ENCODE measurements at places on chromosomes 7 and 10.

DNA sequence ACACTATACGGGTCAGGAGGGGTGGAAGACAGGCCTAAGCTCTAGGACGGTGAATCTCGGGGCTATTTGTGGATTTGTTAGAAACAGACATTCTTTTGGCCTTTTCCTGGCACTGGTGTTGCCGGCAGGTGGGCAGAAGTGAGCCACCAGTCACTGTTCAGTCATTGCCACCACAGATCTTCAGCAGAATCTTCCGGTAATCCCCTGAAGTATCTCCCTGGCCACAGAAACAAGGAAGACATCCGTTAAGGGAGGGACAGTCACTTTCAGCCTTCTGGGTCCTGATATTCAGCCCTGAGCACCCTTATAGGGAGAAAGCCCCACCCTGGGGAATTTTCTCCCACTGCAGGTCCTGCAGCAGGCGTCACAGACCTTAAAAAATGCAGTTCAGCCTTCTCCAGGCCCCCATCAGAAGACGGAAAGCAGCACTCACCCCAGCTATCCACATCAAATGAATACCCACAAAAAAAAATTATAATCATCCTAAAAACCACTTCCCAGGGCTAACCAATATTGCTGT lies 23.2 kb downstream of the PLAC9 start:
- DNase-seq: no peak

DNA sequence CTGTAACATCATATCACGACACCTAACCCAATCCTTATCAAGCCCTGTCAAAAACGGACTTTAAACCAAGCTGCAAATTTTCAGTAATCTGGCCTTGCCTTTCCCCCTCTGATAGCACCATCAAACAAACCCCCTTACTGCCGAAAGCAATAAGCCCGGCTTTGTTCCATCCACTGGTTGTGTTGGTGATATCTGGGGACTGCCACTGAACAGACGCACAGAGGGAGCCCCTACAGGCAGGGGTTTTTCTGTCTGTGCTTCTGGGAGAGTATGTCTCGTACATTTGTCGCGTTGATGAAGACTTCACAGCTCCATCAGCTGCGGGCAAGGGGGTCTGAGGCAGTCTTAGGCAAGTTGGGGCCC lies 550 bp upstream of the PLAU start:
- DNase-seq: no peak

DNA sequence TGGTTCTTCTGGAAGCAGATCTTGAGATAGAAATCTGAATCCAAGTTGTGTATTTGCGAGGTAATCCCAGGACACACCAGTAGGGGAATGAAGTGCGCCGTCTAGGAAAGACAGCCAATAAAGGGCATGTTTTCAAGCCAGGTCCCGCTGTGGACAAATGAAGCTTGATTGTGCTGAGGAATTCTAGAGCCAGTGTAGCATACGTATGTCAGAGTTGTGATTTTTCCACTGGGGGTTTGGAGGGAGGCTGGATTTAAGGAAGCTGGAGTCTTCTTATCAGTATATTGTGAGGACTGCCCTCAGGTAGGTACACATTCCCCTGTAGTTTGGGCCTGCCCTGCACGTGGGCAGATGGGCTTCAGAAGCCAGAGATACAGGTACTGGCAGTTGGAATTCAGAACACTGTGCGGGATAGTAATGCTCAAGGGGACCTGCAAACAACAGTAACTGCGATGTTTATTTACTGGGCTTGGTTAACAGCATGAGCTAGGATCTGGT lies 50.9 kb downstream of the GALNT11 start:
- DNase-seq: no peak

- no peak for DNase-seq
Measured at GRCh38 chr10:101075775-101076174, 14.0 kb downstream of the KAZALD1 start.

DNA sequence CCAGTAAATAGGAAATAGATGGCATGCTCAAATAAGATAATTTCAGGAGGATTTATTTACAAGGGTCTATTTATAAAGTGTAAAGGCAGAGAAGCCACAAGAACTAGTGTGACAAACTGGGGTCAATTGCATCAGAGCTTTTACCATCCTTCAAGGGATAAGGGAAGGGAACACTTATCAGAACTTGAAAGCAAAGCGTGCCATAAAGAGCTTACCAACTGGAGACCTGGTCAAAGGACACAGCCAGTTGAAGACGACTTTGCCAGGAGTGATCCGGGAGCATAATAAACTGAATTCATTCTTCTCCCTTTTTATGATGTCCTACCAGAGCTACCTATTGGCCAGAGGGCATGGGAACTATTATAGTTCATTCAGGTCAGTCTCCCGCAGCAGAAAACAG lies 3.2 kb upstream of the PPP1R3A start:
- DNase-seq: no peak

GRCh38 chr10:108439397-108439796 lies 1274.9 kb upstream of the SORCS1 start:
- no peak for DNase-seq

DNA sequence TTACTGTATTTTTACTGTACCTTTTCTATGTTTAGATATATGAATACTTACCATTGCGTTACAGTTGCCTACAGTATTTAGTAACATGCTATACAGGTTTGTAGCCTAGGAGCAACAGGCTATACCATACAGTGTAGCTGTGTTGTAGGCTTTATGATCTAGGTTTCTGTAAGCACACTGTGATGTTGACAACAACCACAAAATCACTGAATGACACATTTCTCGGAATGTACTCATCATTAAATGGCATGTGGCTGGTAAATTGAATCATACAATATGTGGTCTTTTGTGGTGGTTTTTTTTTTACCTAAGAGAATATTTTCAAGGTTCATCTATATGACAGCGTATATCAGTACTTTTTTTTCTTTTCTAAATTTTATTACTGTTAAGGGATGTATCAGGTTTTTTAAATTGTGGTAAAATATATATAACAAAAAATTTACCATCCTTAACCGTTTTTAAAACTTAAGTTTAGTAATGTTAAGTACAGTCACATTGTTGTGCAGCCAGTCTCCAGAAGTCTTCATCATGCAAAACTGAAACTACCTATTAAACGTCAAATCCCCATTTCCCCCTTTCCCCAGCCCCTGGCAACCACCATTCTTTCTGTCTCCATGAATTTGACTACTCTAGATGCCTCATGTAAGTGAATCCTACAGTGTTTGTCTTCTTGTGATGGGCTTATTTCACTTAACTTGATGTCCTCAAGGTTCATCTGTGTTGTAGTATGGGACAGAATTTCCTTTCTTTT lies 21.5 kb downstream of the BTAF1 start:
- DNase-seq: no peak

DNA sequence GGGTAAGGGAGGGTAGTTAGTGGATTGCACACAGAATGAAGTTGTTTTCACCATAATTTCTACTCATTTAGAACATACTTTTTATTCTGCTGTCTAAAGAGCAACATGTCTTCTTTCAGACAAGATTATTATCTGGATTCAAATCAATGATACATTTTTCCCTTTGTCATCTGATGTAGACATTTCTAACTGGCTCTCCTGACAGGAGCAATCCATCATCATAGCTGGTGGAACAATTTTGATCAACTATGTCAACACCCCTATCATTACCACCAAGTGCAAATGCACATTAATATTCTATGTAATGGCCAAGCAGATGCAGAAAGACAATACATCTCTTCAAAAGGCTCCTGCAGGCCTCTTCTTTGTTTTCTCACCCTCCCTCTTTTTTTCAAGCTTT lies 672.9 kb upstream of the LRRTM3 start:
- DNase-seq: no peak

DNA sequence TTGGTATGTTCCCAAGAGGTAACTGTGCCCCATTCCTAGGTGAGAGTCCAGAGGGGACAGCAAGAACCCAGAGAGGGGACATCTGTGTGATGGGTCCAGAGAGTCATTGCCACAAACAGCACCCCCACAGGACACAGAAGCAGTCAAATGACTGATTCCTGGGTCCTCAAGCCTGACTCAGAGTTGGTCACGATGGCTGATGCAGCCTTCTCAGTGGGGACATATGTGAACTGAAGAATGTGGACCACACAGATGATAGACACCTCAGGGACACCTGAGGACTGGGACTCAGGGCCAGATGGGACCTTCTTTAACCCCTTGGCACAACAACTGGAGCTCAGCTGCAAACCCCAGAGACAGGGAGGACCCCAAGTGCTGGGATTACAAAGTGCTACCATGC lies 96.5 kb downstream of the STRA8 start:
- no peak for DNase-seq

DNA sequence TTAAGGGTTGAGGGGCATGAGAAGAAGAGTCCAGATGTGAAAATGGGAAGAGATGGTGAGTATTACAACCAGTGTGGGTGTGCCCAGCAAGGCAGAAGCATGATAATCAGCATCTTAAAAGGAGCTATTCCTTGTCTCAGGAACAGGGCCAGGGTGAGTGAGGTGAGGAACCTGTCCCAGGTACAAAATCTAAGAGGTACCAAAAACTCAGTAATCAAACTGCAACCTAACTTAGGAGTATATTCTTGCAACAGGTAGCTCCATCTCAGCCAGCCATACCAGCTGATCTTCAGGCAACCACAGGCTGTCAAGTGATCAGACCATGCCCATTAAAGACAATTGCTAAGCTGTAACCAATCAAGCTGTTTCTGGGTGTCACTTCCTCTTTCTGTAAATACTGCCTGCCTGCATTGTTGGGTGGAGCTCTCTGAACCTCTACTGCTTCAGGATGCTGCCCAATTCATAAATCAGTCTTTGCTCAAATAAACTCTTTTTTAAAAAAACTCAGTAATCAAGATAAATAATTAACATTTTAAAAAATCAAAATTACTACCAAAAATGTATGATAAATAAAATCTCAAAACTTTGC lies 7.4 kb downstream of the KEL start:
- DNase-seq: no peak

DNA sequence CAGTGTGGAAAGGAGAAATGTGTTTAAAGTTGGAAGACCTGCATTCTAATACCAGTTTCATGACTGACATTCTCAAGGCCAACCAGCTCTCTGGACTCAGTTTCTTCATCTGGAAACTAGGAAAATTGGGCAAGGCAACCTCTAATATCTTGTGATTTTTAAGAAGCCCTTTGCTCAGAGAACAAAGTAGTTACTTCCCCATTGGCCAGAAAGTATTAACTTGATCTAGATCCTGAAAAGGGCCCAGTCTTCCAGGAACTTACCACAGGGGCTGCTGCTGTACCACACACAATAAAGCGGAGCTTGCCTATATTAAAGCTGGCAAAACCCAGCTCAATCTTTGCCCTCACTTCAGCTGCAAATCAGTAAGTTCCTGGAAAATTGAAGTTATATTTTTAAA lies 155.6 kb upstream of the ADO start:
- DNase-seq: no peak

- DNase-seq: no peak
Measured at GRCh38 chr10:129021594-129022304, 445.3 kb upstream of the MGMT start.

- no peak for DNase-seq
Measured at GRCh38 chr7:112101201-112101846, 104.9 kb downstream of the DOCK4 start.

DNA sequence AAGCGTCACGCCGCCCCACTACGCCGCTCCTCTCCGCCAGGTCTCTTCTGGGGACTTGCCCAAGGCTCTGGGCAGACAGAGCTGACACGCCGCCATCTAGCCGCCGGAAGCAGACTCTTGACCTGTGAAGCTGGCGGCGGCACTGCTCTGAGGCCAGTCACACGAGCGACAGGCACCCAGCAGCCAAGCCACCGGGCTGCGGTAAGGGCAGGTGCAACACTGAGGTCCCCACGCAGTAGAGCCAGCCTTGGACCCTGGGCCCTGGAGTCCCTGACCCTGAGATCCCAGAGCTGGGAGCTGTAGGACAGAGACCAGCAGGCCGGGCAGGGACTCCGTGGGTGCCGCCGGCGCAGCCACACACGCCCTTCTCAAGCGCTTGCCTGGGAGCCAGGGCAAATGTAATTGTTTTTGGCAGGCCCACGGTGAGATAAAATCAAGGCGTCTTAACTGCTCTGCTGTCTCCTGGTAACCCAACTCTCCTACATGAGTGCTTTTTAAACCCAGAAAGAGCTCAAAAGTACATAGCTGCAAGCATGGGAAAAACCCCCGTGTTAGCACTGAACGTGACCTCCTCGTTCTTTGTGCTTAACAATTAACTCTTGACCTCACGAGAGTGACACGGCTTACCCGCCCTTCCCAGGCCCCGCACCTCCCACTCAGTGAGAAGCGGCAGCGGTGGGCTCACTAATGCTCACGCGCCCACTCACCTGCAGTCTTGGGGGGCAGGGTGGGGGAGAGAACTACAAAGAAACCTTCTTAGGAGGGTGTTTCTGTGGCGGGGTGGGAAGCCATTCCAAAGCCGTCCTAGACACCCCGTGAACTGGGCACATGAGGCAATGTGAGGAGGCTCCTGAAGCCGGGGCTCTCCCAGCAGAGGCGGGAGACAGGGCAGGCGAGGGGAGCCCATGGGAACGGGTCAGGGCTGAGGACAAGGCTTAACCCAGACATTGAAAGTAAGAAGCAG lies 8.5 kb downstream of the GPER1 start:
- no peak for DNase-seq

DNA sequence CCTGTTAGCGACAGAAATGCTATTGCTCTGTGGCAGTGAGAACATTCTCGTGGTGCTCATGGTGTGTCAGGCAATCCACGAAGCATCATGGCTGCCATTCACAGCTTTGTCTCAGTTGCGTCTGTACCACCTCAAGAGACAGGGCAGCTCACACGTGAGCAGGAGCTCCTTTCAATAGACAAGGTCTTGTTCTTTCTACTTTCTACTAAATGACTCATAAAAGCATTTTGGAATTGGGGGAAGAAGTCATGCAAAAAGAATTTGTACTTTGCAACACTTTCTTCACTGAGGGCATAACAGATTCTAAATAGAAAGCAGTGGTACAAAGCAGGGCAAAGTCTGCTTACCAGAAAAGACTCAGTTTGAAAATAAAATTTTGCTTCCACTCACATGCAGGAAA lies 638.5 kb downstream of the PHTF2 start:
- DNase-seq: no peak

DNA sequence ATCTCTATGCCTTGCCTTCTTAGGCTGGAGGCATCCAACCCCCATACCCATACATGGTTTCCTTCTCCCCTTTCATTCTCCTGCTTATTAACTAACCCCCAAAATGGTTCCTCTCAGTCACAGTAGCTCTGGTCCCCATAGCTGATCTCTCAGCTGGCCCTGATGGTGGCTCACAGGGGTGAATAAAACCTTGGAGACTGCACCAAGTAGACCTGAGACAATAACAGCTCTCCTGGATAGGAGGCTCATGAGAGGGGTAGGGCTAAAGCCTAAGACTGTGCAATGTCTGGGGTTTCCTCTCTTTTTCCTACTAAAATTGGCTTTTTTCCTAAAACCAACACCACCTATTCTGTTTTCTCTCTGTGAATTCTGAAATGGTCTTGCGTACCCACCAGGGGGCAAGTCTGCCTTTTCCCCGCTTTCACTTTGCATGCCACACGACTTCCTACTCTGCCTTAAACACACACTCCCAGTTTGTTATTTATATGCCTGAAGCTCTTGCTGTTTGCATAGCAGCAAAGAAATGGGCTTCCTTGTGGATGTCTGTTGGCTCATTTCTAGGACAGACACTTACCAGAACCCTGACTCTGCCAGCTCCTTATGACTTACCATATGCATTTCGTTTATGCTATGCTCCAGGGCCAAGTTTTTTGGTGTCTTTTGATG lies 18.4 kb upstream of the PON1 start:
- DNase-seq: no peak

GRCh38 chr7:20298486-20298901 lies 32.2 kb upstream of the ITGB8 start:
- no peak for DNase-seq
